ENCODE measurements at places on chromosomes 2 and 18.

DNA sequence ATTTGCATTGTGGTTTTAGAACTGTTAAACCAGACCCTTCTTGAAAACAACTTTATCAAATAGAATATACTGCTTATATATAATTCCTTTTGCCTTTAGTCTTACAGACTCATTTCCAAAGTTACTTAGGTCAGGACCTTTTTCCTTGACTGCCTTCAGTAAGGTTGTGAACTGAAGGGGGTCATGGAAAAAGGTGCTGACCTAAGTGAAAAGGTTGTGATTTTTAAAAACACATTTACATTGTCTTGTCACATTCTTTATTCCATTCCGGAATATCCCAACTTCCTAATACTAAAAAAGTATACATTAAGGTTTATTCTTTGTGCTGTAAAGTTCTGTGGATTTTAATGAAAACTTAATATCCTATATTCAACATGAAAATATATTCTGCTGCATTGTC is 581.4 kb downstream of the SOCS6 start:
- DNase-seq, result no peak

DNA sequence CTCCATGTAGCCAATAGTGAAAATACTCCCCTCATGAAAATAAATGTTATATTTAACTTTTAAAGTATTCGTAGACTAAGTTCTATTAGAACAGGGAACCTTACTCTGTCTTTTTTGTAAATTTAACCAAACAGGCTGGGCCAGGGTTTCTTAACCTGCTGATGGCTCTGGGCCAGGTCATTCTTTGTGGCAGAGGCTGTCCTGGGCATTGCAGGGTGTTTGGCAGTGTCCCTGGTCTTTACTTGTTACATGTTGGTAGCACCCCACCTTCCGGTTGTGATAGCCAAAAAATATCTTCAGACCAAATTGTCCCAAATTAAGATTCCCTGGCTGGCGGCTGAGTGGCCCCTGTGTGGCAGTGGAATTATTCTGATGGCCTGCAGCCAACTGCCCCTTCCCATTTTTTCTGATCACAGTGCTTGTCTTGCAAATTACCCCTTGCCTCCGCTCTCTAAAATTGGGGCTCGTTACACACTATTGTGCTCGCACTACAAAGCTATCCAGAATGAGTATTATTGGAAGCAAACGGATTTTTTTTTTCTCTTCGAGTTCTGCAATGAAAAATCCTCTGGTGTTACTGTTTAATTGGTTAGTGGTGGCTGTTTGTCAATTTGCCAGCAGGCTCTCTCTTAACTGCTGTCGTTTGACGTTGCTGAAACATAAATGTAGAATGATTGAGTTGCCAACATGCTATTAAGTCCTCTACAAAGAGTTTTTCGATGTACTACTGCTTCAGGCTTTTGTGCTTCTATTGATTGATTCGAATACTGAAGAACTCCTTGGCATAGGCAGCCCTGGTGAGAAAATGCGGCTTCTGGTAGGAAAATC is 216.9 kb downstream of the SH3RF3 start:
- no peak for DNase-seq

- no peak for DNase-seq
Measured at GRCh38 chr2:3646446-3646845, 11.6 kb upstream of the ALLC start.

DNA sequence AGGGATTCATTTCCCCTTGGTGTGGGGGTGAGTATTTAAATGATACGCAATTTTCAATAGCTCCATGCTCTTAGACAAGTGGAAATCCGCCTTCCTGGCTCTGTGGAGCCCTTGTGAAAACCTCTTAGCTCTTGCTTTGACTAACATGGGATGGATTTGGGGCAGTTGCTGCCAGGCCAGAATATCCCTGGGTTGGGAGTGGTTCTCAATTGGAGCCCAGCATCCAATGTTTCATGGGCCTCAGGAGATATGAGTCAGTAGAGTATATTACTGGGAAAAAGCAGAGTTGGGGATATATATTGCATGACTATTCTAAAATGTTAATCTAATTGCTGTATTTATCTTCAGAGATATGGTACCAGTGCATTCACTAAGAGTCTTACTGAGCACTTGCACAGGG is 104.4 kb upstream of the IL1R2 start:
- no peak for DNase-seq

Measured in small intestine (tissue), 16 donors.